ENCODE measurements at places on chromosomes 5 and 9. TPM values are rescaled to one million over a fixed set of nuclear protein-coding genes. Genes with fewer than 3 reads are reported as not detected.

GRCh38 chr5:180532268-180532667 is 38.1 kb downstream of the CNOT6 start:
- no peaks in the 10 kb centered on the region for H3K27me3 ChIP-seq
- no peak for DNase-seq
- no peak overlapping the region for H3K27ac ChIP-seq
- no peaks in the 10 kb centered on the region for H3K36me3 ChIP-seq

DNA sequence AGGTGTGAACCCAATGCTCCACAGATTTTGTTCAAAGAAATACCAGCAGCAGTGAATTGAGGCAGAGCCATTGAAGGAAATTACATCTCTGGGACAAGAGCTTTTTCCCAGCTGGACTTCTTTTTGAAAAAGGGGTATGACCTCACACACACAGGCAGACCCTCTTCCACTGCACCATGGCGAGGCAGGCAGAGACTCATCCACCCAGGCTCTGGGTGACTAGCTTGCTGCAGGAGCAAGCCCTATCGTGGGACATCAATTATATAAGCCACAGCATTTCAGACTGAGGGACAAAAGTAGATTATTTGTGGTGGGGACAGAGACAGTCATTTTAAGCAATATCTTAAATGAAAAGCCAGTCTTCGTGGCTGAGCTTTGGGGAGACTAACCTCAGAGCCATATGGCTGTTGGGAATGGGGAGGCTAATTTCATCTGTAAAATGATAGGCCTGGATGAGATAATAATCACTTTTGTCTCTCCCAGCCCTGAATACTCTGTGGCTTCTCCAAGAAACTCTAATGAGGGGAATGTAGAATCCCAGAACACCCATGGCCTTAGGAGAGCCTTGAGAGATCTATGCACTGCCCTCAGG is 113.1 kb upstream of the TNC start:
- no peak overlapping the region for H3K4me3 ChIP-seq
- H3K36me3 ChIP-seq, result no peaks in the 10 kb centered on the region
- H3K27me3 ChIP-seq, result no peaks in the 10 kb centered on the region
- no peak for DNase-seq
- no peak overlapping the region for H3K27ac ChIP-seq
- H3K4me1 ChIP-seq, result no peaks in the 10 kb centered on the region

DNA sequence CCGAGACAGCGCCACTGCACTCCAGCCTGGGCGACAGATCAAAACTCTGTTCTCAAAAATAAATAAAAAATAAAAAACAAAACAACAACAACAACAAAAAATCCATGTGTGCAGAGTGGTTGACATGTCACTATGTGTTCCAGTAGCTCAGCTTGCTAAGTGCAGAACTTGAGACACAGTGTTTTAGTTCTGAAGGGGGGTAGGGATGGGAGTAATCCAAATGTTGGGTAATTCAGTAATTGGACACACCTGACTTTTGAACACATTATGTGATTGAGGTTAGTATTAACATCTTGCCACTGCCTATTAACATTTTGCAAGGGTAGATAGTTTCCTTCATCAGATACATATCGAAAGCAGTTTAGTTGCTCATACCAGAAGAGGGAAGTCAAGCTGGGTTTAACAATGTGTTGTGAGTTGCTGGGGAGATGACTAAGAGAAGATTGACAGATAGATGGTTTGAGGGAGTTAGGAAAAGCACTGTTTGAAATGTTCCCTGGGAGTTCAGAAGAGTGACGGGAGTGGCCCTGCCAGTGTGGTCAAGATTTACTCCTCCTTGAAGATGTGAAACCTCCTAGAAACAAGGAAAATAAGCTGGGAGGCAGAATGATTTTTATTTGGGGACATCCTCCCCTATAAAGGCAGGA is 928 bp downstream of the HACD4 start:
- no peaks in the 10 kb centered on the region for H3K27me3 ChIP-seq
- no peak overlapping the region for H3K4me3 ChIP-seq
- H3K27ac ChIP-seq, result no peak overlapping the region
- H3K4me1 ChIP-seq, result no peaks in the 10 kb centered on the region

GRCh38 chr5:171647904-171648260 is 137.7 kb upstream of the SMIM23 start:
- no peaks in the 10 kb centered on the region for H3K27me3 ChIP-seq
- H3K4me1 ChIP-seq, result no peaks in the 10 kb centered on the region
- no peak overlapping the region for H3K4me3 ChIP-seq
- no peak for DNase-seq
- H3K27ac ChIP-seq, result no peak overlapping the region

- no peak for DNase-seq
- no peak overlapping the region for H3K27ac ChIP-seq
- no peaks in the 10 kb centered on the region for H3K36me3 ChIP-seq
- H3K4me3 ChIP-seq, result no peak overlapping the region
- no peaks in the 10 kb centered on the region for H3K27me3 ChIP-seq
Observed at GRCh38 chr9:130438382-130438981, 6.3 kb upstream of the ASS1 start.

DNA sequence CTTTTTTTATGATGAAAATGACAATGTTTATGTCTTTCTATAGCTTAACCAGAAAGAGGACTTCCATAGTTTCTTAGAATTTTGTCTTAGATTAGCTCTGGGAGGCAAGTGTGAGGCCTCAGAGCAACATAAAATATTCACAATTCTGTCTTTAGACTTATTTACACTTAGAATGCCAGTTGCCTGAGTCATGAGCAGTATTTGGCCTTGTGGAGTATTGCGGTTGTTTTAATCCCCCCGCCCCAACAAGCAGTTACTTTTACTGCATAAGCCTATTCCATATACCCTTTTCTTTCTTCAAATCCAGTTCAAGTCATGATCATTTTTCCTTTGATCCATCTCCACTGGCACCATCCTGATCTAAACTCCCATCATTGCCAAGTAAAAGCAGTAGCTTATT is 198.0 kb upstream of the EGFLAM start:
- no peaks in the 10 kb centered on the region for H3K4me1 ChIP-seq
- no peak overlapping the region for H3K27ac ChIP-seq
- no peaks in the 10 kb centered on the region for H3K36me3 ChIP-seq
- H3K4me3 ChIP-seq, result no peak overlapping the region

DNA sequence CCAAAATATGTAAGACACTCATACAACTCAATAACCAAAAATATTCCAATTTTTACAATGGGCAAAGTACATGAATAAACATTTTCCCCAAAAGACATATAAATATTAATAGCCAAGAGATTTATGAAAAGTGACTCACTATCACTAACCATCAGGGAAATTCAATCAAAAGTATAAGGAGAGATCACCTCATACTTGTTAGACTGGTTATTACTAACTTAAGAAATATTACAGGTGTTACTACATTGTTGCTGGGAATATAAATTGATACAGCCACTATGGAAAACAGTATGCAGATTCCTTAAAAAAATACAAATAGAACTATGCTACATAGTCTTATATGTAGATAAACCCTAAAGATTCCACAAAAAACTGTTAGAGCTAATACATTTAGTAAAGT is 21.8 kb downstream of the BTNL8 start:
- no peak overlapping the region for H3K4me3 ChIP-seq
- no peaks in the 10 kb centered on the region for H3K4me1 ChIP-seq
- H3K27ac ChIP-seq, result no peak overlapping the region
- DNase-seq, result no peak
- no peaks in the 10 kb centered on the region for H3K36me3 ChIP-seq

DNA sequence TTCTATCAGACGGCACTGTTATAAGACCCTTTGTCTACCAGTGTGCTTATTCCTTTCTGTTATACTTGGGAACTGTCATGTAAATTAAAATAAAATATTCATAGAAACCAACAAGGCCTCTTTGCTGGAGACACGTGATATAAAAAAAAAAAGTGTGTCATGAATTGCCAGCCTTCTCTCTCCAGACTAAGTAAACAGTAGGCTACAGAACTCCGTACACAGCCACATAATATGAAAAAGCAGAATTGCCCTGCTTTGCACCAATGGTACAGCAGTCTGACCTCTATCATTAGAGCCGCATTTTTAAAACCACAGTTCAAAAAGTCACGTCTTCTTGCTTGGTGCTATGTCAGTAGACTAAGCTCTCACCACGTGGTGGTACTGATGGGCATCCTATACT is 231.3 kb downstream of the SEMA5A start:
- H3K27ac ChIP-seq, result no peak overlapping the region
- H3K4me3 ChIP-seq, result no peak overlapping the region
- no peaks in the 10 kb centered on the region for H3K27me3 ChIP-seq
- no peaks in the 10 kb centered on the region for H3K36me3 ChIP-seq
- DNase-seq, result no peak
- H3K4me1 ChIP-seq, result peaks cover 5% of the 10 kb centered on the region

- no peak overlapping the region for H3K4me3 ChIP-seq
- no peak overlapping the region for H3K27ac ChIP-seq
- no peaks in the 10 kb centered on the region for H3K4me1 ChIP-seq
- no peaks in the 10 kb centered on the region for H3K27me3 ChIP-seq
- no peaks in the 10 kb centered on the region for H3K36me3 ChIP-seq
Observed at GRCh38 chr5:55860288-55860687, 9.1 kb downstream of the IL31RA start.

- no peak overlapping the region for H3K4me3 ChIP-seq
- H3K4me1 ChIP-seq, result no peaks in the 10 kb centered on the region
Observed at GRCh38 chr5:56958595-56958994, 6.7 kb upstream of the MIER3 start.

DNA sequence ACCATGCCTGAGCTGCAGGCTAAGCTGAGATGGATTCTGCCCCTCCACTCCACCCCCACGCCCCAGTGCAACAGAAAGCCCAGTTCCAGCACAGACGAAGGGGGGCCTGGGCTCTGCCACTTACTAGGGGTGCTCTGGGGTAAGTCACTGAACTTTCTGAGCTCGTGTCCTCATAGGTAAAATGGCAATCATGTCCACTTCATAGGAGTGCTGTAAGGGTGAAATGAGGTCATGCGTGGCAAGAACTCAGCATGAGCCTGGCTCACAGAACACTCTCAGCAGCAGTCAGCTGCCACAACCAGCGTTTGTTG is 8.4 kb upstream of the PSD2 start:
- H3K4me3 ChIP-seq, result no peak overlapping the region
- no peaks in the 10 kb centered on the region for H3K36me3 ChIP-seq
- no peaks in the 10 kb centered on the region for H3K27me3 ChIP-seq

- H3K27me3 ChIP-seq, result no peaks in the 10 kb centered on the region
- no peak for DNase-seq
- H3K27ac ChIP-seq, result no peak overlapping the region
- no peak overlapping the region for H3K4me3 ChIP-seq
- no peaks in the 10 kb centered on the region for H3K36me3 ChIP-seq
Observed at GRCh38 chr9:101477736-101478135, 42.2 kb upstream of the ALDOB start.

DNA sequence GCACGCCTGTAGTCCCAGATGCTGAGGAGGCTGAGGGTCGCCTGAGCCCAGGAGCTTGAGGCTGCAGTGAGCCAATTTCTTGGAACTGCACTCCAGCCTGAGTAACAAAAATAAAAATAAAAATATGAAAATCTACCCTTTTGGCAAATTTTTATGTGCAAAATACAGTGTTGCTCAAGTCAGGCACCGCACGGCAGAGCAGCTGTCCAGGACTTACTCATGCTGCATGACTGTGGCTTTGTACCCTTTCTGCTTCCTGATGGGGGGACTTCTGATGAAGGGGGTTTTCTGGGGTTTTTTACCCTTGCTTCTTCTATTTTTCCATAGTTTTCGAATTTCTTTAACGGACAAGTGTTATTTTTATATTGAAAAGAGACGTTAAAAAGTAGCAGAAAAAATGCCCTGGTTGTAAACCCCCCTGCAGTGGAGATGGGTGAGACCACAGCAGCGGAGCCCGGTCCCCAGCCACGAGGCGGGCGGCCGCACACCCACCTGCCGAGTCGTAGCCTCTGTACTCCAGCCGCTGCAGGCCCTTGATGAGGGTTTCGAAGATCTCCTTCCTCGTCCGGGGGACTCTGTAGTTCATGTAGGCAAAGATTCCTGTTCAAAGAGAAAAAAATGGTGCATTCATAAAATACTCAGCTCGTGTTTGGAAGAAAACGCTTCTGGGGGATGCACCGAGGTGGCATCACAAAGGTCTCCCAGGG is 15.0 kb downstream of the GFPT2 start:
- no peak overlapping the region for H3K4me3 ChIP-seq
- no peak overlapping the region for H3K27ac ChIP-seq
- H3K27me3 ChIP-seq, result no peaks in the 10 kb centered on the region
- no peaks in the 10 kb centered on the region for H3K36me3 ChIP-seq

- H3K4me3 ChIP-seq, result no peak overlapping the region
- no peaks in the 10 kb centered on the region for H3K36me3 ChIP-seq
- H3K27me3 ChIP-seq, result no peaks in the 10 kb centered on the region
Observed at GRCh38 chr9:106869028-106869427, 6.1 kb downstream of the ZNF462 start.

DNA sequence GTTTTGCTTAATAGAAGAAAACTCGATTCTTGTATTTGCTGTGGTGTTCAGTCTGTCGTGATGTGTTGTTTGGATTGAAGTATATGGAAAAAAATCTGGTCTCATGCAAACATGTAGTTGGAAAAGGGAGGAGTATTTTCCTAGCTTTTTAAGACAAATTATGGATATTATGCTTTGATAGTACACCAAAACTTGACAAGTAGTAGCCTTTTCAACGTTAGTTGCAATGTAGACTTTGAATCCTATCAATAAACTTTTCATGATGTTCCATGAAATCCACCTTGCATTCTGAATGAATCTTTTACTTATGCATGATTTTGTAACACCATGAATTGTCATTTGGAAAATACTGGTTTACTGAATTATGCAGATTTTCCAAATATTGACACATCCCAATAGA is 64.2 kb downstream of the LHX2 start:
- H3K36me3 ChIP-seq, result no peaks in the 10 kb centered on the region
- no peaks in the 10 kb centered on the region for H3K4me1 ChIP-seq
- H3K4me3 ChIP-seq, result no peak overlapping the region
- H3K27me3 ChIP-seq, result no peaks in the 10 kb centered on the region

DNA sequence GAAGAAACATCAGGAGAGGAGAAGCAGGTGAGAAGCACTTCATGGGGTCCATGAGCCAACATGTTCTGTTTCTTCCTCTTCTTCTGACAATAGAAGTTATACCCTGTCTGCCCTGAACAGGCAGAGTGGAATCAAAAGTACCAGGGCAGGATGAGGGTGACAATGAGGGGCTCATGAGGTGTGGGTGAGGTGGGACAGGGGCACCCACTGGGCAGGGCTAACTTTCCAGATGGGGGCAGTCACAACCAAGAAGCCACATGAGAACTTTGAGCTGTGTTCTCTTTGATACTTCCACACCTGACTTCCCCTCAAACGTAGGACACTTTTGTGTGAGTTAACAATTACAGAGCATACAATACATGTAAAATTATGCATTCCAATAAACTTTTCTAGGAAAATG is 92.7 kb downstream of the LHFPL2 start:
- no peaks in the 10 kb centered on the region for H3K27me3 ChIP-seq
- no peak overlapping the region for H3K27ac ChIP-seq
- no peak for DNase-seq
- H3K4me1 ChIP-seq, result no peaks in the 10 kb centered on the region
- no peaks in the 10 kb centered on the region for H3K36me3 ChIP-seq
- no peak overlapping the region for H3K4me3 ChIP-seq

NUTM2F gene
- 1.1 TPM for total RNA-seq

IRX4 gene
- total RNA-seq, result 2.7 TPM

CDO1 gene
- 45.0 TPM for total RNA-seq

EQTN gene
- total RNA-seq, result 10.5 TPM

ADAMTS12 gene
- 7.5 TPM for total RNA-seq

PLEKHG4B gene
- 6.0 TPM for total RNA-seq

KIF2A gene
- total RNA-seq, result 86.5 TPM

GLT6D1 gene
- 0.47 TPM for total RNA-seq

Data from testis (tissue), 5 donors.